EL (cell line): ENCODE measurements at places on chromosomes 2 and 18.

GRCh38 chr2:70664525-70664924, 103.5 kb downstream of the ADD2 start:
- no peak for DNase-seq

GRCh38 chr2:140442319-140442718, 1662.1 kb upstream of the NXPH2 start:
- DNase-seq, result no peak

DNA sequence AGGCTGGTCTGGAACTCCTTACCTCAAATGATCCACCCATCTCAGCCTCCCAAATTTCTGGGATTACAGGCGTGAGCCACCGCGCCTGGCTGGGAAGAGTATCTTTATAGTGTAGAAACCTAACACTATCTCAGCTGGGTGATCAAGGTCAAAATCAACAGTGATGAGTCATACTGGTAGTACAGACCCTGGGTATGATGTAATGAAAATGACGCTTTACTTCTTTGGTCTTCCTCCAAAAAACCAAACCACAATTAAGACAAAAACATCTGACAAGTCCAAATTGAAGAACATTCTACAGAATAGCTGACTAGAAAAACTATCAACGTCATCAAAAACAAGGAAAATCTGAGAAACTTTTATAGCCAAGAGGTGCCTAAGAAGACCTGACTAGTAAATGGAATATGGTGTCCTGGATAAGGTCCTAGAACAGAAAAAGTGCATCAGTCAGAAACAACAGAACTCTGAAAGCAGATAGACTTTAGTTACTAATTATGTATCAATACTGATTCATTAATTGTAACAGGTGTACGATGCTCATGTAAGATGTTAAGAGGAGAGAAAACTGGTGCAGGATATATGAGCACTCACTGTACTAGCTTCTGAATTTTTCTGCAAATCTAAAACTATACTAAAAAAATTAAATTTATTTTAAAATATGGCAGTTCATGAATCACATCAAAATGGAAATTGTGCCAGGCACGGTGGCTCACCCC, 25.4 kb downstream of the PDCL3 start:
- DNase-seq, result peak; percentile 60

GRCh38 chr2:27569398-27569797, 13.4 kb upstream of the ZNF512 start:
- peak; percentile 49 for DNase-seq

DNA sequence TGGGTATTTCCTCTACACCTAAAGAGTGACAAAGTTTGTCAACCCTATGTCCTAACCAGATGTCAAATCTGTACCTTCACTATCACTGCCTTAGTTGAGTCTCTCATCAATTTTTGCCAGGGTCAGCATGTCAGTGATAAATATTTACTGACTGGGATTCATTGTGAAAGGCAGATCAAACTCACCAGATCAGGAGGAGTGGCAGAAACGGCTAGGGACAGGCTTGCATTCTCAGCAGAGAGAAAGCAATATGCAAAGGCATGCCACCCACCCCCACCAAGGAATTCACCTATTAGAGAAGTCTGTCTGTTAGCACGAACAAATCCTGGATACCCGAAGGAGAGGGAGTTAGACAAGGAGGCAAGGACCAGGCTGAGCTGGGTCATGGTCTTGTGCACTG, 62.6 kb downstream of the PTPN2 start:
- no peak for DNase-seq

DNA sequence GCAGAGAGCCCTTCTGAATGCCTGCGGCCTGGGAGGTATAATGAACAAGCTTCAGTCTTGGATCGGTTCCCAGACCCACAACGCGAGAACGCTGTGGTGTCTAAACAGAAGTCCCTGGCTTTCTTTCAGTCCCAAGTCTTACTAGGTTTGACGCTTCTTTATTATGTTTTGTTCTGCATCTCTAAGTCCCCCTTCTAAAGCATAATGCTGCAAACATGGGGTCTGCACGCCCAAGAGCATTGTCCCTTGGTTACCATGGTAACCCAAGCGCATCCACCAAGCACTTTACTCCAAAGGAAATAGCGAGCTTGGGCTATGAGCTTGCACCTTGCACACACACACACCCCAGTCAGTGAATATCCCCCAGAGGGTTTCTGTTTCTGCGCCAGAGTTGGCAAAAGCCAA, 193.7 kb downstream of the INO80D start:
- no peak for DNase-seq

- DNase-seq, result no peak
Measured at GRCh38 chr18:36114738-36115137, 14.4 kb downstream of the SLC39A6 start.
